ENCODE measurements at places on chromosomes 13 and 19. TPM values are rescaled to one million over a fixed set of nuclear protein-coding genes. Genes with fewer than 3 reads are reported as not detected.

GRCh38 chr19:3507371-3508120 lies 1.4 kb downstream of the FZR1 start:
- DNase-seq = peak; percentile 55

DNA sequence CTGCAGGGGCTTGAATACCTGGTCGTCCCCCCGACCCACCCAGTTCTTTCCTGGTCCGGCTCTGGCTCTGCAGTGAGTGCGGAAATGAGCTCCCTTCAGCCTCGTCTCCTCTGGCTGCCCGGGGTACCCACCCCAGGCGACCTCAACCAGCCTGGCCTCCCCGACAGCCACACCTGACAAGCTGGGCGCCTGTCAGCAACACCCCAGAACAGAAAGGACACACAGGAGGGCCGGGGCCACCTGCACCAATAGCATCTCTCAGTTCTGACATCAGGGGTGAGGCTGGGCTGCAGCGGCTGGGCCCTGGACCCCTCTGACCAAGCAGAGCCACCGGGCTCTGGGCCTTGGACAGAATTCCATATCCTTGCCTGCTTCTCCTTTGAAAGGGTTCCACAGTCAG lies 19.7 kb downstream of the SUGP1 start:
- DNase-seq = no peak

DNA sequence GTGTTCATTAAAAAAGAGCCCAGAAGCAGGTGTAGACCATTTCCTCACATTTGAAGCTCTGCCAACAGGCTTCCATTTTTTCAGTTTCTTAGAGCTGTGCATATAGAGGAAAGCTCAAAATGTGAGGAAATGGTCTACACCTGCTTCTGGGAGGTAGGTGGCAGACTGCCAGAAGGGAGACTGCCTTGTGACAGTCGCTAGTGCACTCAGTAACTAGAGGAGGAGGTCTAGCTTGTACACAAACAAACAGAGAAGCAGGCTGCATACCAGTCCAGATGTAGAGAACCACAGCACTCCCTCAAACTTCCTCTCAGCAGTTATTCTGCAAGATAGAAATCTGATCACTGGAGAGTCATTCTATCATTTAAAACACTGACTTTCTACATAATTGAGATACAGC lies 800.2 kb downstream of the EFNB2 start:
- no peak for DNase-seq

LHB gene
- not detected for total RNA-seq

DNA sequence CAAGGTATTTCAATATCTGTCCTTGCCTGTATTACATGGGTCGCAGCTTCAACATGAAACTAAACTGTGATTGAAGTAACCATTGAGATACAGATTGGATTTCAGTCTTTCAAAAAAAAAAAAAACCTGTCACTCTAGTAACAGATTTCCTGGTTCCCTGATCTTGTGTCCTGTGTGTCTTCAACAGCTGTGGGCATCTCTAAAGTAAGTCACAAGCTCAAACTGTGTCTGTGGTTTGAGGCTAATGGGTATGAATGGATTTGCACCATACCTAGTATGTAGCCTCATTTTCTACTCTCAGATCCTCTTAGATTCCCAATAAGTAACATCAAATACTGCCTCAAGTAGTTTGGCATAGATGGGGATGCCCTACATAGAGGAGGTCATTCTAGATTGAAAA lies 300.1 kb downstream of the COG6 start:
- no peak for DNase-seq

DNA sequence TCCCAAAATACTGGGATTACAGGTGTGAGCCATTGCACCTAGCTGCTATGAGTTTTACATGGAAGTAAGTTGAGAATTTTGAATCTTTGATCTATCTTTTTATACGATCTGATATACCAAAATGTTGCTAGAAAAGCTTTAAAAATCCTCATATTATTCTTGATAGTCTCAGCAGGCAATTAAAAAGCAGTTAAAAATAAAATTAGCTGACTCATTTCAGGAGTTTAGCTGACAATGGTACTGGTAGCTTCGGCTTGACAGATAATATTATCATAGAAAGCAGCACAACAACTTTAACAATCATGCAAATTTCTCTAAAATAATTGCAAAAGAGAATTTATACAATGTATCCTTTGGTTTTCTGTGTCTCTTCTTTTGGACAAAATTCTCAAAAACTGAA lies 9.6 kb upstream of the FOXO1 start:
- no peak for DNase-seq

DNA sequence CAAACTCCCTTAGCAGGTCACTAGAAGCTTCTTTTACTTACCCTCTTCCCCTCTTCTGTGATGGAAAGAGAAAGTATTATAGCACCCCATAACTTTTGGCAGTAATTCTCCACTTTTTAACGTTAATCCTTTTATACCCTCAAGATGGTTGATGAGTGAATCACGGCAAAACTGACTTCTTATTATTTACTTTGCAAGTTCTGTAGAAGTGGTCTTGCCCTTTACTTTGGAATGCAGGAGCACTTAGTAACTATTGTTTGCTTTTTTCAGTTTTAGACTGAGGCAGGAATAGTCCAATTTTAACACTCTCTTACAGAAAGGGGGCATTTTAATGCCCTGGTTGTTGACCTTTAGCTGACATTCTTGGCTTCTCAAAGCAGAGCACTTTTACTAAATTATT lies 260.1 kb downstream of the LMO7 start:
- DNase-seq = no peak

DNA sequence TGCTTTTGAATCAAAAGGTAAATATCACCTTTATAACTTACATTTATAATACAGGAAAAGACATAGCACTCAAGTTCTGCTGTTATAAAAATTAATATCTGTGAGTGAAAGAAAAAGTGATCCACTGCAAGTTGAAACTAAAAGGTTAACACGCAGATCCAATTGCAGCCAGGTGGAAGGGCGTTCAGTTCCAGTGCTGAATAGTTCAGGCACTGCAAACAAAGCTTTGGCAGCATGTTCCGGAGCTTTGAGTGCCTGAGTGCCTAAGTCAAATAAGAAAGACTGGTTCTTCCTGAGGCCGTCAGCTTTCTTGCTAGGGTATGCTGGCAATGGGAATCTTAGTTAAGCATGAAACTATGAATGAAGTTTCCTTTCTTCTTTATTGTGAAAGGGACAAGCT lies 200.3 kb downstream of the LMO7 start:
- no peak for DNase-seq

C19orf85 gene
- total RNA-seq = not detected

DNA sequence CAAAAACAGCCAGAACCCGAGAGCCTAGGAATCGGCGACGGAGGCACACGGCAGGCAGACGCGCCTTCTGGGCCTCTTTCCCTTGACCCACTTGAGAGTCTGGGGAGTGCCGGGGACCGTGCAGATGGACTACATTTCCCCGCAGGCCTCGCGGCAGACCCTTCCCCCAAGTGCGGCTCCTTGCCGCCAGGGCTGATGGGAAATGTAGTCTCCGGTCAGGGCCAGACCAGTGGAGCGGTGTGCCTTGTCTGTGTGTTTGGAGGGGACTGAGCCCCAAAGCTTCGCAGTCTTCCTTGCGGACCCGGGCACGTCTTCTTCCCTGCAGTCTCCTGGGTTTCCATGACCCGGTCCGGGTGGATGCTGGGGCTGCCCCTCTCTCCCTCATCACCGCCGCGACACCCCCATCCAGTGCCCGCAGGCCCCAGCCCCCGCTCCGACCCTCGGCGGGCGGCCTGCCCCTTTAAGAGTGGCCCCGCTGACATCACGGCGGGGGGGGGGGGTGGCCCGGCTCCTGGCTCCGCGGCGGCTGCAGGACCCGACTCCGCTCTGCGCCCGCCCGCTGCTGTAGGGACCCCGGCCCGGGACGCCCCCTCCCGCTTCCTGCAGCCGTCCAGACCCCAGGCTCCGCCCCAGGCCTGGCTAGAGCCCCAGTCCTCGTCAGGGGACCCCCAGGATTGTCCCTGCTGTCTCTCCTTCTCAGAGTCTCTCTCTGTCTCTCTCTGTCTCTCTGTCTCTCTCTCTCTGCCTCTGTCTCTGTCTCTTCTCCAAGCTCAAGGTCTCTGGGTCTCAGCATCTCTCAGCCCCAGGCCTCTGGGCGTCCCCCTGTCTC lies 758 bp upstream of the CACNG7 start:
- peak; percentile 64 for DNase-seq

APLP1 gene
- 1.5 TPM for total RNA-seq

DNA sequence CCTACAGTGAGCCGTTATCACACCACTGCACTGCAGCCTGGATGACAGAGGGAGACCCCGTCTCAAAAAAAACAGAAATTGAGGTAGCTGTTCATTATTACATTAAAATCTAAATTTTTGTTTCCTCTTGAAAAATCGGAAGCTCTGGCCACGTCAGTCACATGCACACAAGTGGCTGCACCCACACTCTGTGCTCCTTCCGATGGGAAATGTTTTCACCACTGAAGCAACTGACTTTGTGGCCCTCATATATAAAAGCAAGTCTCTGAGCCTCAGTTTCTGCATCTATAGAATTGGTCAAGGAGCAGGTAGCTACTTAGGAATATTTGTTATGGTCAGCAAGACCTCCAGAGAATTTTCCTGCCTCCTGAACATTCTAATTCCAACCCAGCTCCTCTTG lies 4.5 kb downstream of the LRRC25 start:
- DNase-seq = no peak

DNA sequence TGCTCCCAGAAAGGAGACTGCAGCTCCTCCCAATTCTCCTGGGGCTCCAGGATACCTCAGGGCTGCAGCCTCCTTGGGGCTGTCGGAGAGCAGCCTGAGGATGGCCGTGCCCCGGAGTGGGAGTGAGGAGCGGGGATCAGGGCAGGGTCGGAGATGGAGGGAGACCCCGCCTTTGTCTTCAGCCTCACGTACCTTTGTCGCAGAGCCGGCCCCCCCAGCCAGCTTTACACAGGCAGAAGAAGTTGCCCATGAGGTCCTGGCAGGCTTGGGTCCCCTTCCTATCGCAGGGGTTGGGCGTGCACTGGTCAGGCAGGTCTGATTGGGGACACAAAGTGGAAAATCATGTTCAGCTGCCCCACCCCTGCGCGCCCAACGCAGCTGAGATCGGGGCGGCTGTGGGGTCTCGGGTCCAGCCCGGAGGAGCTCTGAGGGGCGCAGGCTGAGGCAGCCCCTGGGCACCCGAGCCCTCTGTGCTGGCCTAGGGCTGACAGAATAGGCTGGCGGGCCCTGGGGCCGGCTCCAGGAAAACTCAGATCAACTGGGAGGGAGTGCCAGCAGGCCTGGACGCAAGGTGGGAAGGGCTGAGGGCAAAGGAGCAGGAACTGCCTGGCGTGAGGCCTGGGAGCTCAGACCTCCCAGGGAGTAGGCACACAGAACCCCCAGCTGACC lies 24.2 kb downstream of the GAS6 start:
- no peak for DNase-seq

ZNF536 gene
- total RNA-seq = not detected

DNA sequence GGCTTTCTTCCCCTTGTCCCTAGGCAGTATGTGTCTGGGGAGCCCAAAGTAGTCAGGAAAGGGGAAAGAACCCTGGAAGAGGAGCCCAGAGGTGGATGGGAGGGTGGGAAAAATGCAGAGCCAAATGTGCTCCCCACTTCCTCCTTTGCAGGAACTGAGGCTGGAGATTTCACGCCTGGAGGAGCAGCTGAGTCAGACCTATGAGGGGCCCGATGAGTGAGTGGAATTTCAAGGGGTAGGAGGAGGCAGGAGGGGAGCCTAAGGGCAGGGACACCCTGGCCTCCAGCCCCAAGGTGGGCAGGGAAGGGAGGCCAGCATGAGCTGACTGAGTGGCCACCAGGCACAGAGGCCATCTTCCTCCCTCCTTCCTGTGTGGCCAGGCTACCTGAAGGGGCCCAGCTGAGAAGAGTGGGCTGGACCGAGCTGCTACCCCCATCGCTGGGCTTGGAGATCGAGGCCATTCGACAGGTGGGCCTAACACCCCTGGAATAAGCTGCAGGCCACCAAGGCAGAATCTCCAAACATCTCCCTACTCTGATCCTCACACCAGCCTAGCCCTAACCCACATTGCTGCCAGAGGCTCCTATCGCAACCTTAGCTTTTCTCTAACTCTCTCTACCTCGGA lies 14.3 kb downstream of the PTH2 start:
- DNase-seq = no peak

DNA sequence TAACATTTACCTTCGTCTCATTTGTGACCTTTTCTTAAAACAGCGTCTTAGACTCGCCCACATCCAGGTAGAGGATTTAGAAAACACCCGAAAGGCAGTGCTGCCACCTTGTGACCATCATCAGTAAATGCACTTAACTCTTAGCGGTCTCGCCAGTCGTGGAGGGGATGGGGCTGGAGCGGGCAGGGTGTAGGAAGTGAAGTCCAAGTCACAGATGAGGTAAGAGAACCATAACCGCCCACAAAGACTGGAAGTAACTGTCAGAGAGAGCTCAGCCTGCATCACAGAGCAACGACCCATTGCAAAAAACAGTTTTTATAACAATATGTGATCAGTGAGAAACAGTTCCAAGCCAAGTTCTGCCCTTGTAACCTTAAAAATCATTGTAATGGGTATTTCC lies 10.7 kb upstream of the CEACAM3 start:
- DNase-seq = peak; percentile 83

DNA sequence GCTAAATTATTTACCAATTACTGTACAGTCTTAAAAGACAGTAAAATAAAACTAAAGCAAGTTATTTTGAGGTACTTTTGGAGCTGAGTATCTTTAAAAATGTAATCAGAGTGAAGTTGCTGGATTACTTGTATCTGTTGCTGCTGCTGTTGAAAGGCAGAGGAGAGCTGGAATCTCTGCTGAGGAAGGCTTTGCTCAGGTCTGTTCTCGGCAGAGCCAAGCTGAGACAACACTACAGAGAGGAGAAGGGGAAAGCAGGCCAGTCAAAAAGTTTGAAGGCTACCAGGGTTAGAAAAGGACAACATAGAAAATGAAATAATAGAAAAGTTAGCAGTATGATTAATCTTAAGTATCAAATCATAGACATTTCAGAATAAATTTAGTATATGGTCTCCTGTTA lies 9.8 kb downstream of the EXOSC8 start:
- no peak for DNase-seq

DNA sequence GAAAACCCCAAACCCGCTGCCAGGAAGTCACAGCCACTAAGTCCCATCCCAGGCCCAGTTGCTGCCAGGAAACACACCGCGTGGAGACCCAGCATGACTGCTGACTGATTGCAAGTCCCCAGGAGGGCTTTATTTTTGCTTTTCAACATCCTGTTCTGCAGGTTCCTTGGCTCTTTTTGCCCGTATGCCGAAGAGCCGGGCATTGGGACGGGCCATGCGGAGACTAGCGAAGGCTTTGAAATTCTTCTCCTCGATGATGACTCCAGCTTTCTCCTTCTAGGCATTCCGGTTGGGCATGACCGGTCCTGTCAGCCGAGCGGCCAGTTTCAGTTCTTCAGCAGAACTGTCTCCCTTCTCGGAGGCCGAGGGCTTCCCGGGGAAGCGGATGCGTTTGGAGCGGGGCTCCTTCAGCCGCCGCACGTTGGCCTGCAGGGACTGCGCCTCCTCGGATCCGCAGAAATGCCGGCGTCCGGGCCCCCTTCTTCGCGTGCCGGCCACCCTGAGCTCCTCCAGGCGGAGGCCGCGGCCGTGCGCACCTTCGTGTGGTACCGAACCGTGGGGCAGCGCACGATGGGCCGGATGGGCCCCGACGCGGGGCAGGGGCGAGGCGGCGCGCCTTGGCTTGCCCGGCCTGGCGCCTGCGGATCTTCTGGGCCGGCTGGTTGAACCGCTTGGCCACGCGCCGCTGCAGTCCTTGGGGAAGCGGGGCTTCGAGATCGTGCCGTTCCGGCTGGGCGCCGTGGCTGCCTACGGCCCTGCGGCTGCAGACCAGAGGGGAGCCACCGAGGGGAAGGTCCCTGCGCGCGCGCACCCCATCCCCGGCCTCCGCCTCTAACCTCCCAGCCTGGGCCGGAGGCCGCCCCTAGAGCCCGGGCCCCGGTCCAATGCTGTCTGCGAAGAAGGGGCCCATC lies 15.2 kb downstream of the ZSCAN5C start:
- DNase-seq = no peak
